Brain (organoid and tissue), 16 donors: ENCODE measurements at places on chromosomes 16 and 17. TPM values are rescaled to one million over a fixed set of nuclear protein-coding genes. Genes with fewer than 3 reads are reported as not detected.

UBFD1 gene
- 37.8 TPM for polyA plus RNA-seq

ABCC3 gene
- polyA plus RNA-seq: 0.97 TPM

RCVRN gene
- 0.88 TPM for polyA plus RNA-seq

NGFR gene
- polyA plus RNA-seq: 2.6 TPM

KRT33B gene
- not detected for polyA plus RNA-seq

TIMP2 gene
- 314 TPM for polyA plus RNA-seq

PDE6G gene
- polyA plus RNA-seq: not detected

CARD14 gene
- 0.22 TPM for polyA plus RNA-seq

UBE2Z gene
- 73.5 TPM for polyA plus RNA-seq

GRCh38 chr17:21276264-21276588 is 8.3 kb upstream of the MAP2K3 start:
- DNase-seq: no peak

GRCh38 chr16:59108374-59108773 is 374.3 kb upstream of the GOT2 start:
- DNase-seq: no peak

- no peak for DNase-seq
Observed at GRCh38 chr17:83029571-83029970, 49.8 kb upstream of the METRNL start.

DNA sequence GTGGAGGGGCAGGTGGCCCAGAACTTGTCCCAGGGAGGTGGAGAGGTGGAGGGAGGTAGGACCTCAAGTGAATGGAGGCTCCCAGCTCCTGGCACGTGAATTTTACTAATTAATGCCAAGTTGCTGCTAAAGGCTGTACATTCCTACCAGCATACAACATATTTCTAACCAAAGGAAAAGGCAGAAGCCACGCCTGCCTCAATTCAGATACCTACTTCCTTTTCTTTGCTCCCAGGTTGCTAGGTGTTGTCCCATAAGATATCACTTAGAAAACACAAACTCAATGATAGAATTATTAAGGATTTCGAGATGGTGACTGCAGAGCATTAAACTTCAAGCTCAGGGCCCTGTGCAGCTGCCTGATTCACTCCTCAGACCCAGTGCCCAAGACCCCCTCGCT is 20.5 kb upstream of the SMPD3 start:
- DNase-seq: no peak

DNA sequence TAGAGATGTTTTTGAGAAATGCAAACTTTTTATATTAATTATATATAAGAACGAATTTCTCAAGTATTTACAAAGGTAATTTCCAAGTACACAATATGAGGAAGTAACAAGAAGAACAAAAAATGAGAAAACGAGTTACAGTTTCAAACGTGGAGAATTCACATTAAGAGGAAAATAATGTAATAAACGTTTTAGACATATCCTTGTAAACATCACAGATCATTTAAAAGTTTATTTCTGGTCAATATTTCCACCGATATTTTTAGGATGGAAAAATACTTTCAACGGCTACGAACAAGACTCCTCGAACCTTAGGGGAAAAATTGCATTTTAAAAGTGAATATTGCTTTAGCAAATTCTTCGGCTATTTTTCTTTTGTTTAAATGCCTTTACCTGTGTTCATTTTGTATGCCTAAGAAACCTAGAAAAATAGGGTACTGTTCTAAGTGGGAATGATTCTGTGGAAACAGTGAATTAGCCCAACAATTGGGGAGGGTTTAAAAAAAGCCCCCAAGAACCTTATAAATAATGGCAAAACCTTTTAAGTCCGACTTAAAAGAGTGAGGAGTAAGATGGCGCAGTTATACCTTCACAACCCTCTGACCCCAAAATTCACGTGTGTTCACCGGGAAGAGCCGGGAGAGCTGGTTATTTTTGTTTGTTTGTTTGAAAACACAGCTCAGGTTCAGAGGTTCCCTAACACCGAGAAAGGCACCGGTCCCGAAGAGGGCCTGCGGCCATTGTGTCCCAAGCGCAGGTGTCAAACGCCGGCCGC is 3.3 kb downstream of the HNF1B start:
- DNase-seq: peak; percentile 27

DNA sequence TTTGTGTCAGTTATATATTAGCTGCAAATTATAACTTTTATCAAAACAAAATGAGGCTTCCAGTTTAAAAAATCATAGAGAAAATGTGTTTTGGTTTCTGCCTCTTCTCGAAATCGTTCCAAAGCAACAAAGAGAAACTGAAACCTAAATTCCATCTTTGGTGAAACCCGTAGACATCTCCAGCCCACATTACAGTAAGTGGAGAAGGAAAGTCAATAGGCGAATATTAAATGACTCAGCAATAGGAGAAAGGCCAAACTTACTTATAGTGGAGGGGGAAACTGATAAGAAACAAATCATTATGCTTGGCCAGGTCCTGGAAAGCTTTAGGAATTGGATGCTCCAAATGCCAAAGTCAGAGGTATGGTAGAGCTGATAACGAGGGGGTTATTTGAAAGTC is 103.0 kb upstream of the SHISA6 start:
- DNase-seq: no peak

- no peak for DNase-seq
Observed at GRCh38 chr17:83010206-83011200, 68.9 kb upstream of the METRNL start.

DNA sequence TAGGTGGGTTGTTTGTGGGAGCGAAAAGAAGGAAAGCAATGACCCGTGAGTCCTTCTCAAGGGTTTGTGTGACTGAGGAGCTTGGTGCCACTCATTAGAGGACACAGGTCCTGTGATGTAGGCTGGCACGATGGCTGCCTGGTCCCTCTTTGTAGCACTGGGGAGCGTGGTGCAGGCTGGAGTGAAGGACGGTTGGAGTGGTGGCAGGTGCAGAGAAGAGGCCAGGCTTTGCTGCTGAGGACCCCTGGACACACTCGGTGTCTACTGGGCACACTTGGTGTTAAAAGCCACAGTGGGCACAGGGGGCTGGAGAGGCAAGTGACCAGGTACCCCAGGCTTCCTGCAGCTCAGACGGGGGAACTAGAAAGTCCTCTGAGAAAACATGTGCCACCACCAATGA is 106.0 kb downstream of the NTN1 start:
- no peak for DNase-seq

- DNase-seq: no peak
Observed at GRCh38 chr16:88361775-88362174, 21.0 kb upstream of the ZNF469 start.

- no peak for DNase-seq
Observed at GRCh38 chr17:83125515-83126274, 46.3 kb downstream of the METRNL start.
